Type B pancreatic cell (in vitro differentiated cells): ENCODE measurements at places on chromosomes 11 and 22. TPM values are rescaled to one million over a fixed set of nuclear protein-coding genes. Genes with fewer than 3 reads are reported as not detected.

The KCNK4 gene
- 0.19 TPM in 1 of 2 replicates, not detected in the other for total RNA-seq

- H3K27me3 ChIP-seq, result peaks cover 25% of the 10 kb centered on the region
- H3K4me1 ChIP-seq, result no peaks in the 10 kb centered on the region
- no peak overlapping the region for H3K27ac ChIP-seq
- H3K4me3 ChIP-seq, result no peak overlapping the region
Measured at GRCh38 chr11:131109257-131109656, 193.0 kb upstream of the SNX19 start.

The OR5A1 gene
- not detected in 2 replicates for total RNA-seq

The RIC3 gene
- total RNA-seq, result 7.0 and 12.0 TPM in 2 replicates

DNA sequence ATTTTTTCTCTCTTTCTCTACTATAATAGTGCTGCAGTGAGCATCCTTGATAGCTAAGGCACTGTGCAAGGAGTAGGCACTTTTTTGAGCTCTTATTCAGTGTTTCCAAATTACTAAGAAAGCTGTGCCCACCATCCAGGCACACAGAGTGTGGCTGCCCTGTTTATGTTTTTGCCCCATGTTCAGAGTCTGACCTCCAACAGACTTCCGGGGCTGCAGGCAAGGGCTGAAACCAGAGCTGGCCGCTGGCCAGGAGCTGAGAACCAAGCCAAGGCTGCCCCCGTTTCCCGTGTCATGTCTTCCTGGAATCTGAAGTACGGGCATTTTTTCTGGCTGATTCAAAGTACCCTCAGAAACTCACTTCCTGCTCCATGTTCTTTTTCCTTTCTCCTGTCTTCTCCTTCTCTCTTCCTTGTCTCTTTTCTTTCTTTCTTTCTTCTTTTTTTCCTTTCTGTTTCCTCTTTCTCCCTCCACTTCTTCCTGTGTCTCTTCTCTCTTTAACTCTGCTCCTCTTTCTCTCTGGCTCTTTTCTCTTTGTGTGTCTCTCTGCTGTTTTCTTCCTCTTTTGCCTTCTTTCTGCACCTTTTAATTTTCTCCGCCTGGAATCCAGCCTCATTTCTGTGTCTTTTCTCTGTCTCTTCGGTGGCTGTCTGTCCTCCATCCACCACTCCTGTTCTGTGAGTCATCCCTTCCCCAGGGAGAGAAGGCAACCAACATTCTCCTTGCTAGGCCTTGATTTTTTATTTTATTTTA, 17.0 kb upstream of the KCTD14 start:
- DNase-seq, result no peak
- H3K27me3 ChIP-seq, result no peaks in the 10 kb centered on the region
- peak overlapping the region; percentile 67 for H3K4me3 ChIP-seq
- peak overlapping the region; percentile 85 for H3K27ac ChIP-seq
- no peaks in the 10 kb centered on the region for H3K36me3 ChIP-seq

- H3K27ac ChIP-seq, result no peak overlapping the region
- H3K36me3 ChIP-seq, result no peaks in the 10 kb centered on the region
- H3K4me3 ChIP-seq, result no peak overlapping the region
- no peaks in the 10 kb centered on the region for H3K27me3 ChIP-seq
Measured at GRCh38 chr11:79931692-79932091, 490.9 kb upstream of the TENM4 start.

GRCh38 chr11:102551169-102551781, 20.7 kb upstream of the MMP7 start:
- H3K36me3 ChIP-seq, result no peaks in the 10 kb centered on the region
- H3K4me1 ChIP-seq, result peaks cover 17% of the 10 kb centered on the region
- H3K27me3 ChIP-seq, result no peaks in the 10 kb centered on the region
- H3K27ac ChIP-seq, result no peak overlapping the region

The GDPD4 gene
- total RNA-seq, result not detected in 2 replicates

DNA sequence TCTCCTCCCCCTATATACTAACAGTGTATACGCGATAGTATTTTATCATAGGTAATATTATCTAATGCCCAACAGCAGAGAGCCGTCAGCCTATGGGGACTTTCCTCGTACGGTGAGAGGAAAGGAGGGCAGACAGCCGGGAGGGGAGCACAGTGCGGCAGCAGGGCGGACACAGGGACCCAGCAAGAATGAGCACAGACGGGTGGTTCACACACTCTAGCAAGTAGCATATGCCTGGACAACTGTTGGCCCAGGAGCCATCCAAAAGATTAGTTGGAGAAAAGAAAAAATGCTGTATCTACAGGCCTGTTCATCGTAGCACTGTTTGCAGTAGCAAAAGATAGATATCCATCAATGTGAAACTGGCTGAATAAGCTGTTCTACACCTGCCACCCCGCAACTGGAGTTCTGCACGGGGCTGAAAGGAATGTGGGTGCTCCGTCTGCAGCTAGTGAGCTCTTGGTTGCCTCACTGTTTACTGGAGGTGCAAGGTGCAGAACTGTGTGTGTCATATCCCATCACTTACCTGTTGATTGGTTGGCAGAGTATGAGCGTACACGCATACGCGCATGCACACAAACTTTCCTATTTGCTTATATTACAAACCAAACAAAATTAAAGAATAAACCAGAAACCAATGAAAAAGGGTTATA, 324.3 kb downstream of the TBC1D22A start:
- no peak for DNase-seq
- peaks cover 7% of the 10 kb centered on the region for H3K36me3 ChIP-seq
- no peak overlapping the region for H3K4me3 ChIP-seq
- H3K4me1 ChIP-seq, result peaks cover 23% of the 10 kb centered on the region

- peaks cover 4% of the 10 kb centered on the region for H3K36me3 ChIP-seq
- no peaks in the 10 kb centered on the region for H3K27me3 ChIP-seq
- peaks cover 30% of the 10 kb centered on the region for H3K4me1 ChIP-seq
Measured at GRCh38 chr11:73143126-73143838, 1.2 kb upstream of the FCHSD2 start.

GRCh38 chr11:56396047-56396446, 16.4 kb upstream of the OR5AL1 start:
- no peak overlapping the region for H3K27ac ChIP-seq
- H3K36me3 ChIP-seq, result no peaks in the 10 kb centered on the region
- DNase-seq, result no peak
- no peaks in the 10 kb centered on the region for H3K4me1 ChIP-seq
- H3K4me3 ChIP-seq, result no peak overlapping the region
- H3K27me3 ChIP-seq, result no peaks in the 10 kb centered on the region

GRCh38 chr11:69638941-69639681, 1.8 kb upstream of the CCND1 start:
- H3K4me1 ChIP-seq, result peaks cover 15% of the 10 kb centered on the region
- peak; percentile 94 for DNase-seq
- peak overlapping the region; percentile 98 for H3K27ac ChIP-seq
- peaks cover 13% of the 10 kb centered on the region for H3K27me3 ChIP-seq

The OR10G7 gene
- total RNA-seq, result not detected in 2 replicates

DNA sequence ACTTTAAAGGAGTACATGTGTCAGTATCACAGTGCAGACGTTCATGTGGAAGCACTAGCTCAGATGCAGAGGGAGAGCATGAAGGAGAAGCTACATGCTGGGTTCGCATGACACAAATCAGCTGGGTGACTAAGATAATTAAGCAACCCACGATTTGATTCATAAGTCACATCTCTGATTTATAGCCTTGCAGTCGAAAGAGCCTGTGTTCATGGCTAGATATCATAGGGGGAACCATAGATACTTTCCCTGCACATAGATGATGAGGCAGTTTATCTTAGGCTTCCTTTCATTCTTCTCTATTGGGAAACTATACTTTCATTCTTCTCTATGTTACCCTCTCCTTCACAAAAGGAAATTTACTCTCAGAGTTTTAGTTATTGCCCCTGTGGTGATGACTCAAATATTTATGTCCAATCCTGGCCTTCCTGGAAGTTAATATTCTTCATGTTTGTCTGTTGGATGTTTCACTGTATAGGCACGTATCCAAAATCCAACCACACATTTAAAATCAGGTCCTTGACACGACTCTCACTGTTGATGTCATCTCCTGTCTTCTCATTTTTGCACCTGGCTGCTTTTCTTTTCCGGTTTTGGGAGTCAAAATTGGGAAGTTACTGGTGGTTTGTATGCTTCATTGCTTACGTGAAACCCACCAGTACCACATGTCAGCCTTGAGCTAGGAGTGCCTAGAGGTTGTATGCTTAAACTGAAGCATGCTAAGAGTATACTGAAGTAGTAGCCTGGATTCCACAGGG, 56.3 kb upstream of the SLC5A12 start:
- no peak overlapping the region for H3K27ac ChIP-seq
- H3K27me3 ChIP-seq, result no peaks in the 10 kb centered on the region
- no peak overlapping the region for H3K4me3 ChIP-seq
- DNase-seq, result no peak
- no peaks in the 10 kb centered on the region for H3K36me3 ChIP-seq

DNA sequence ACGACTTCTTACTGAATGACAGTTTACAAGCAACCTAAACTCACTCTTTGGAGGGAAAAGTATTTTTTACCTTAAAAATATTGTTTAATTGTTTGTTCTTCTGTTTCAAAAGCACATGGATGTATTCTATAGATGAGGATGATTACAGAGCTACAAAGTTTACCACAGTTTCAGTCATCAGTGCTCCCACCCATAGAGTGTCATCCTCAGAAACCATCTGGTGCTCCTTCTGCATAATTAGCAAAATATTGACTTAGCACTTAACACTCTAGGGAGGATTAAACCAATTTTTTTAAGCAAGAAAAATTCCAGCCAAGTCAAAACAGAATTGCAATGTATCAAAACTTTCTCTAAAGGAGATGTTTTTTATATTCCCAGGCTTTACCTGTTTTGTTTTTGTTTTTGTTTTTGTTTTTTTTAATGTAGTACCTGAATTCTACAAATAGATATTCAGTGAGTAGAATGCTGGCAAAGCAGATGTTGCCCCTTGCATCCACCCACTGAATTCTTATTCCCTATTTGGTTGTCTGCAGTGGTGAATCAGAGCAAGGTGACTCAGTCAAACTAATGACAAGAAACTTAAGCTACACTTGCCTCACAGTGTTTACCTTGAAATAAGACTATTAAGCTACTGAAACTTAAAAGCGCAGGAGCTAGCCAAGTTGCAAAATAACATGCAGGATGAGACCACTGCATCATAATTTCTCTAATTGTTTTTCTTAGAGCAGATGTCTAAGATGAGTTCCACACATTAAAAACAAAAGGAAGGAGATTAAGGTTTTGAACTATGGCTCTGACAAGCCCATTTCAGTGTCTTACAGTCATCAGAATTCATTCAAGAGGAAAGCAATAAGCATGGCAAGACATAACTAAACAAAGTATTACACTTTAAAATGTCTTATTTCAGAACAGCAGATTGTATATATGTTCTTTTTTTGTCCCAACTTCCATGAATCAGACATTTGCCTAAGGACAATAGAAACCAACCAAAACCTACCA, 155.1 kb upstream of the SOX6 start:
- H3K4me1 ChIP-seq, result peaks cover 5% of the 10 kb centered on the region
- H3K27me3 ChIP-seq, result no peaks in the 10 kb centered on the region
- no peak overlapping the region for H3K27ac ChIP-seq
- H3K36me3 ChIP-seq, result no peaks in the 10 kb centered on the region
- DNase-seq, result no peak

The LRRN4CL gene
- total RNA-seq, result 0.21 and 1.0 TPM in 2 replicates

The CALCA gene
- total RNA-seq, result 0.86 and 1.2 TPM in 2 replicates

The XPNPEP3 gene
- 21.9 and 30.9 TPM in 2 replicates for total RNA-seq

The ESAM gene
- total RNA-seq, result 3.6 and 3.7 TPM in 2 replicates
